ENCODE measurements at places on chromosomes 3 and 15.
A peak's percentile ranks its signal among the peaks of the same experiment; 100 is the strongest.

GRCh38 chr3:46926447-46926846, 48.9 kb downstream of the PTH1R start:
- no peak for DNase-seq

DNA sequence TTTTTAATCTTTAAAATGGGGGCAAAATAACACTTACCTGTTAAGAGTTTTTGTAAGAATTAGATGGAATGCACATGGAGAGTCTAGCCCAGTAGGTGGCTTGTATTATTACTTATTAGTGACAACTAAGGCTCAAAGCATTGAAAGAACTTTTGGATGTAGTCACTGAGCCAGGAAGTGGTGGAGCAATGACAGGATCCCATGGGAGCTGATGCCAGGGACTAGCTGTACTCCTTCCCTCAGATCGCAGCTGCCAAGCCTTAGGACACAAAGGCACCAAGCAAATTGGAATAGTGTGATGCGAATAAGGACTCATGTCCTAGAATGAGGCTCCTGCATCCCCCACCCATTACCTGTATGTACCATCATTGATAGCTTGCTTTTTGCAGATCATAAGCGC, 370.4 kb upstream of the RGMA start:
- no peak for DNase-seq

- no peak for DNase-seq
These were observed 63.4 kb downstream of the CACNA2D3 start for GRCh38 chr3:54185740-54186139.

GRCh38 chr3:46110701-46111493, 83.6 kb upstream of the XCR1 start:
- DNase-seq = peak; percentile 99

DNA sequence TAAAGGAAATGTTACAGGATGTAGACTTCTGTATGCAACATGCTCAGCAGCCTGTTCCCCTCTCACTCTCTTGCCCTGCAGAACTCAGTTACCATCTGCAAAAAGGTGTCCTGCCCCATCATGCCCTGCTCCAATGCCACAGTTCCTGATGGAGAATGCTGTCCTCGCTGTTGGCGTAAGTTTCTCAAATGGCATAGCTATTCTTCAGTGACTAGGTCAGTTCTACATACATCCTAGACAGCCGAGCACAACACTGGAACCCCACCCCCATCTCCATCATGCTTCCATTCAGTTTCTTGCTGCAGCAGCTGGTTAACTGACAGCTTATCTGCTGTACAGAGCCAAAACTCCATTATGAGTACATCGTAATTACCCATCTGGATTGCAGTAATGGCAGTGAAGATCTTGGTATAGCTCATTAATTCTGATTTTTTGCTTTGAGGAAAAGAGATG, 4.5 kb downstream of the THBS1 start:
- DNase-seq = no peak

GRCh38 chr15:65917407-65917756, 48.1 kb downstream of the RAB11A start:
- no peak for DNase-seq

GRCh38 chr15:80986487-80986886, 3.1 kb downstream of the MESD start:
- no peak for DNase-seq

GRCh38 chr15:63565536-63566186, 31.5 kb upstream of the FBXL22 start:
- DNase-seq = no peak

DNA sequence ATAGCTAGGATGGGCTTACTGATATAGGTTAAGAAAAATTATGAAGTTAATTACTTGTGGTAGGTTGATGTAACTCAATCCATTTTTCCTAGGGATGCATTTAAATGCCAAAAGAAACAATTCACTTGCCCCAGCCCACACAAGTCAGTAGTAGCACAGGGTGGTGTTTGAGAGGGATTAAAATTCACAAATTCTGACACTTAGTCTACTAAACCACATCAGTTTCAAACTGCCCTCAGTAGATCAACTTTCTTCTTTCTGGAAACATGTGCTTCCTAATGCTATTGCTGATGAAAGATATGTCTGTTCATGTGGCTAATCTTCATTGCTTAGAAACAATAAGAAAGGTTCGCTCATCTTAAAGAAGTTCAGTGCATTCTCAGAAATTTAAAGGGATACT, 160.6 kb downstream of the EPHA3 start:
- no peak for DNase-seq

DNA sequence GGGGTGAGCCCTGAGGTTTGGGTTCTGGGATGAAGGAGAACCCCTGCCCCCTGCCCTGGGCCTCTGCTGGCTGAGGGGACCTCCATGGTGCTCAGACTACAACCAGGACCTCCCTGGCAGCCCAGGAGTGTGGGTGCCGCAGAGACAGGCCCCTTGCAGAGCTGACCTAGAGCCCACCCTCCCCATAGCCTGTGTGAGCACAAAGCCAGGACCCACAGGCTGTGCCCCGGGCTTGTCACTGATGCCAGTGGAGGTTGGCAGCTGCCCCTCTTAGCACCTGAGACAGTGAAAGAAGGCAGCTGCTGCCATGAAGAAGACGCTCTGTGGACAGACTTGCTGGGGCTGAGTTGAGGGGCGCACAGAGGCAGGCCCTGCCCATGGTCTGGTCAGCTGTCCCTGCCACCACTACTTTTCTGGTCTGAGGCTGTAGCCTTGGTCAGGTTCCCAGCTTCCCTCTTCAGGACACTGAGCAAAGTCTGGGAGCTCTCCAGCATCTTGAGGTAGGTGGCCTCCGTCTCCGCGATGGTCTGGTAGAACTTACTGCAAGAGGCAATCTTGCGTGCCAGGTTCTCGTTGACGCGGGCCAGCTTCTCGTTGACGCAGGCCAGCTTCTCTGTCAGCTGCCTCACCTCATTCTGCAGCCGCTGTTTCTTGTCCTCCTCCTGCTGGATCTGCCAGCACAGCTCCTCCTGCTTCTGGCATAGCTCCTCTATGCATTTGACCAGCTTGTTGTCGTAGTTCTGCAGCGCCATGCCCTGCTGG, 23.0 kb downstream of the USP4 start:
- DNase-seq = no peak

GRCh38 chr3:131694376-131694775, 191.6 kb upstream of the MRPL3 start:
- DNase-seq = no peak

GRCh38 chr15:47184908-47185801, 532.1 kb upstream of the SEMA6D start:
- no peak for DNase-seq

GRCh38 chr3:9649791-9650521, 651 bp downstream of the MTMR14 start:
- DNase-seq = peak; percentile 58

GRCh38 chr3:20056725-20057611, 16.7 kb downstream of the KAT2B start:
- DNase-seq = no peak

- DNase-seq = no peak
These were observed 779 bp upstream of the CTNNB1 start for GRCh38 chr3:41198526-41198925.

DNA sequence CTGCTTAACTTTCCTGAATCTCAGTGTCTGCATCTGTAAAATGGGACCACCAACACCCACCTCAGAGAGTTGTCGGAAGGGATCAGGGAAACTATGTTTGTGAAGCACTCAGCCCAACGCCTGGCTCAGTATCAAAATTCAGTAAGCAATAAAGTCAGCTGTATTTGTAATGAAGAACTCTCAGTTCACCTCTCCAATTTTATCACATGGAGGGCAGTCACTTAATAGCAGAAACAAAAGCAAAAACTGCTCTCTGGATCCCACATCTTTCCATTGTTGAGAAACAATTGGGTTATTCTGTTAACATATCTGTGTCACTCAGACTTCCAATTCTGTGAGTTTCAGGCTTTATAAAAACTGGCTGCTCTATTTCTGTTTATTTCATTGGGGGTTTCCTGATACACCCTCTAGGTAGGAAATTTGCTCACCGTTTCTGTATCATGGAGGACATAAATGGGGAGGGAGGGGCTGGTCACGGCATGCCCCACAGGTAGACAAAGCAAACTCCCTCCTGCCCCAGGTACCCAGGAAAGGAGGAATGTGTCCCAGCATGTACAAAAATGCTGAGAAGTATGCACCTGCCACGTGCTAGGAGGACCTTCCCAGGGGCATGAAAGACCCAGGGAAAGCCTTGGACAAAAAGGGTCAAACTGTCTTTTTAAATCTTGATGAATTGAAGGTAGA, 81.4 kb upstream of the LMOD3 start:
- DNase-seq = no peak

- DNase-seq = no peak
These were observed 60.7 kb downstream of the IMPG2 start for GRCh38 chr3:101259485-101260341.

DNA sequence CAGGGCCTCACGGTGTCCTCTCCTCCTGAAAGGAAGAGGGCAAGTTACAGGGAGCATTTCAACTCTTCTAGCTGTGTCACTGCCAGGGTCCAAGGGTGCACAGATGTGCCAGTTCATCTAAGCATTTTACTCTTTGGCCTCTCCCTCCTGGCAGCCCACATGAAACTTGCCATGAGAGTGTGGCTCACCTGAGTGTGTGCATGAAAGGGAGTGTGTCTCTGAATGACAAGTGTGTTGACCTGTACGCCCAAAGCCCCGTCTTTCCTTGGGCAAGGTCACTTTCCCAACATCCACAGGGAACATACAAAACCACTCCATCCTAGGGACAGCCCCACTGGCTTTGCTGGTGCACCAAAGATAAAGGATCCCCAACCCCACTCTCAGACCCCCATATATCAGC, 280.0 kb downstream of the NTRK3 start:
- DNase-seq = no peak

DNA sequence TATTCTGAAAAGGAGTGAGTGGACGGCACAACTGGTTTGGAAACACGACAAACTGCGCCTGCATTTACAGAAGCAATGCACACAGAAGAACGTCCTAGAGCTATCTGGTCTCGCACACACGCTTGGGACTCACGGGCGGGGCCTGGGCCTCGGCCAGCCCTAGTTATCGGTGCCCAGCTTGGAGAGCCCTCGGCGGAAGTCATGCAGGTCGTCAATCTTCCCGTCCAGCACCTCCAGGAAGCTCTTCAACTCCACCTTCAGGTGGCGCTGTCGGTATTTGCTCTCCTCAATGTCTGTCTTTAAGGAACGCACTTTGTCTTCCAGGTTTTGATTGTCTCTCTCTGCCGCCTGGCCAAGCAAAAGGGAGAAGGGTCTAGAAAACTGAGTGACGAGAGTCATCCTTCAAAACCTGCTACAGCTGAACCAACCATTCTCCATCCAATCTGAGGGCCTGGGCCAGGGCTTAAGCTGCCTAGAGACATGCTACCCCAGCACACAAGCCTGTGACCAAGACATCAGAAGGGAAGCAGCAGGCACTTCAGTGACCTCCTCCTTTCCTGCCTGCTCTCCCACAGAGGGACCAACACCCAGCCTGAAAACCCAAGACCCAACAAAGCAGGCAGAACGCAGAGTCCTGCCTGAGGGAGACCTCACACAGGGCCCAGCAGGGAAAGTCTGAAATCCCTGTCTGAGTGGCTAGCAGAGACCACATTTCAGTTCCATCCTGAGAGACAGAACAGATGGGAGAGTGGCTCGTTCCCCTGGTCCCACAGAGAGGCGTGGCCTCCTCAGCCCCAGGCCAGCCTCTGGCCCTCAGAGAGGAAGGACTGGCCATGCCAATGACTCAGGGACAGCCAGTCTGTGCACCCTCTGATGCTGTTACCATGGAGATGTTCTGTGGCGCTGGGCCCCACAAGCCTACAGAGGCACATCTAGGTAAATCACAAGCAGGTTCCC, 40.4 kb downstream of the WHAMM start:
- peak; percentile 85 for DNase-seq

- no peak for DNase-seq
These were observed 157.1 kb upstream of the TMC3 start for GRCh38 chr15:81531109-81531592.

DNA sequence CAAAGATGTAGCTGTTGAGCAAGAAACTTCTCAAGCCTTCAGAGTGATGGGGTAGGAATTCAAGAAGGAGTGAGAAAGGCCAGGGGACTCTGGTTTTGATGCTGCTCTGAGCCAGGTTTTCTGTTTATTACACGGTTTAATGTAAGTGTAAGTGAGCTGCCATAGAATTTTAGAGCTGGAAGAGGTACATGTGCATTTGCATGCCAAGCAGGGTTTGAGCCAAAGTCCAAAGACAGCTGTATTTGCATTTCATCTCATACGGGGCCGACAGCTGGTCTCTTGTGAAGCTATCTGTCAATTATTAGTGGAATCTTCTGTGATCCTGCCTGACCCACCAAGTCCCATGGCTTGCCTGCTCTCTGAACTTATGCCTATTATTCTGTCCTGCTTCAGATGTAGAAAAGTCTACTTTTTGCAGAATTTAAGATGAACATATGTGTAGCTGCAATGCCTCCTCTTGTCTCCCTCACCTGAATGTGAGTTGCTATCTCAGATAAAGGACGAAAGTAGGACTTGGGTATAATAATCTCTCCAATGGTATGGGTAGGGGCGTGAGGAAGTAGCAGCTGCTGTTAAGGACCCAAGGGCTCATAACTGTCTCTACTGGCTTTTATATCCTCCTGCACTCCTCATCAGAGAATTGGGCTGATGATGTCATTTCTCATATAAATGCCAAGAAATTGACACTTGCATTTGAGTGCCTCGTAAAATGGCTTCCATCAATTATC, 160.0 kb downstream of the SQOR start:
- DNase-seq = no peak

DNA sequence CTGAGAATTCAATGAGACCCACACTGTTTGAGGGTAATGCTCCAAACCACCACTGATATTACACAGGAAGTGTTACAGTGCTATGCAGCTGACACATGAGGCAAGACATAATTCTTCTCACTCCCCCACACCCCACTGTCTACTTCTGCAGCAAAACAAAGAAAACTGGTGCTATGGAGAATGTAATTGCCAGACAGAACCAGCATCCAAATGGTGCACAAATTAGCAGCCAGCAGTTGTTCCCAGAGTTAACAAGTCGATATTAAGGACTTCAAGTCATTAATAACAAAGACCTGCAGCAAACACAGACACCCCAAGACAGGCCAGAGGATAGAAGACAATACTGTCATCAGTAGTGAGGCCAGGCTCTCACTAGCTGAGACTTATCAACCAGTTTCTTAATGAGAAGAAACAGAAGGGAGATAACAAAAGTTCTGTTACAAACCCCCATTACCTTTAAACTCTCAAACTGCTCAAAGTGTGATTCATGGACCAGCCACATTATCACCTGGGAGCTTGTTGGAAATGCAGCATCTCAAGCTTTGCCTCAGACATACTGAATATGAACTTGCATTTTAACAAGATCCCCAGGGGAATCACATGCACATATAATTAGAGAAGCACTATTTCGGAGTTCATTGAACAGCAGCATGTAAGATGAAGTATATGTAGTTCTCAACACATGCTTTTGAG, 58.7 kb upstream of the FNDC3B start:
- peak; percentile 91 for DNase-seq

GRCh38 chr3:16060358-16060852, 114.1 kb upstream of the GALNT15 start:
- DNase-seq = no peak
